ENCODE measurements at places on chromosomes 5 and 9. TPM values are rescaled to one million over a fixed set of nuclear protein-coding genes. Genes with fewer than 3 reads are reported as not detected.

DNA sequence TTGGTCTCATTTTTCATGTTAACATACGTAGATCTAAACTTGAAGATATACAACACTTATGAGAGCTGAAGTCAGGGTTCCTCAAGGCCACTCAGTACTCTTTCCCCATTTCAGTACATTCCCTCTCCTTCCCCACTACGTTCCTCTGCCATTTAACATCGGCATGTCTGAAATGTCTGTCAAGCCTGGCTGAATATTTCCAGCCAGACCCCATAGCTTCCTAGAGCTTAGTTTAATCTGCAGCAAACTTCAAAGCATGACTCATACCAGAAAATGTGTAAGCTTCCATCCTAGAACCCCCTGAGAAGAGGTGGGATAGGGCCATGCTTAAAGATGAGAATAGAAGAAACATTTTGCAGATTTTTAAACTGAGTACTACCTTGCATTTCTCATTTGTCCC, 6.2 kb downstream of the GZMA start:
- DNase-seq: no peak
- H3K27ac ChIP-seq: no peak overlapping the region
- no peaks in the 10 kb centered on the region for H3K27me3 ChIP-seq
- H3K4me1 ChIP-seq: no peaks in the 10 kb centered on the region
- H3K36me3 ChIP-seq: no peaks in the 10 kb centered on the region
- no peak overlapping the region for H3K4me3 ChIP-seq

- no peaks in the 10 kb centered on the region for H3K36me3 ChIP-seq
- H3K4me1 ChIP-seq: peaks cover 82% of the 10 kb centered on the region
- no peak for DNase-seq
- H3K27ac ChIP-seq: peak overlapping the region; percentile 52
- no peaks in the 10 kb centered on the region for H3K27me3 ChIP-seq
Measured at GRCh38 chr5:78514427-78515330, 133.9 kb downstream of the LHFPL2 start.

- DNase-seq: no peak
- no peaks in the 10 kb centered on the region for H3K4me1 ChIP-seq
- no peak overlapping the region for H3K4me3 ChIP-seq
- no peaks in the 10 kb centered on the region for H3K36me3 ChIP-seq
- no peaks in the 10 kb centered on the region for H3K27me3 ChIP-seq
Measured at GRCh38 chr9:6937209-6937608, 179.4 kb downstream of the KDM4C start.

GRCh38 chr9:130001190-130001589, 41.8 kb downstream of the FNBP1 start:
- no peaks in the 10 kb centered on the region for H3K27me3 ChIP-seq
- H3K4me1 ChIP-seq: peaks cover 5% of the 10 kb centered on the region
- H3K27ac ChIP-seq: no peak overlapping the region

GRCh38 chr5:54279960-54280359, 30.4 kb downstream of the ARL15 start:
- H3K4me1 ChIP-seq: no peaks in the 10 kb centered on the region
- DNase-seq: no peak
- H3K27me3 ChIP-seq: no peaks in the 10 kb centered on the region
- no peak overlapping the region for H3K4me3 ChIP-seq
- H3K36me3 ChIP-seq: no peaks in the 10 kb centered on the region
- no peak overlapping the region for H3K27ac ChIP-seq

DNA sequence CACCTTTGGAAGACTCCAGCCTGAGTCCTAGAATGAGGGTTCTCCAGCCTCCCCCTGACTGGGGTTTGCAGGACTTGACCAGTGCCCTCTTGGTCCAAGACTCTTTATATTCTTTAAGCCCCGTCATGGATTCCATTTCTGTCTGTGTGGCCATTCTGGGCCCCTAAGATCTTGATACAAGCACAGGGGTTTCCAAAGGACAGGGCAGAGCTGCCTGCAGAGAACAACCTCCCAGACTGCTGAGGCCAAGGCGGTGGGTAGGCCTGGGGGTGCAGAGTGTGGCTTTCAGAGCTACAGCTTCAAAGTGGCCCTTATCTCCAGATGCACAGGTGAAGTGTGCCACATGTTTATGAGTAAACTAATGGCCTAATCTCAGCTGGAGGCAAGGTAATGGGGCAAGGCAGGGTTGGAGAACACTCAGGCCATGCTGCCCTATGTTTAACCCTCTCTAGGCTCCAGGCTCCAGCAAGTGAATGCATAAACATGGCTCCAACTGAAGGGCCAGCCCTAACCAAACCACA, 32.1 kb downstream of the FOXI1 start:
- H3K27me3 ChIP-seq: no peaks in the 10 kb centered on the region
- no peaks in the 10 kb centered on the region for H3K4me1 ChIP-seq
- DNase-seq: no peak
- no peak overlapping the region for H3K27ac ChIP-seq
- H3K36me3 ChIP-seq: no peaks in the 10 kb centered on the region

DNA sequence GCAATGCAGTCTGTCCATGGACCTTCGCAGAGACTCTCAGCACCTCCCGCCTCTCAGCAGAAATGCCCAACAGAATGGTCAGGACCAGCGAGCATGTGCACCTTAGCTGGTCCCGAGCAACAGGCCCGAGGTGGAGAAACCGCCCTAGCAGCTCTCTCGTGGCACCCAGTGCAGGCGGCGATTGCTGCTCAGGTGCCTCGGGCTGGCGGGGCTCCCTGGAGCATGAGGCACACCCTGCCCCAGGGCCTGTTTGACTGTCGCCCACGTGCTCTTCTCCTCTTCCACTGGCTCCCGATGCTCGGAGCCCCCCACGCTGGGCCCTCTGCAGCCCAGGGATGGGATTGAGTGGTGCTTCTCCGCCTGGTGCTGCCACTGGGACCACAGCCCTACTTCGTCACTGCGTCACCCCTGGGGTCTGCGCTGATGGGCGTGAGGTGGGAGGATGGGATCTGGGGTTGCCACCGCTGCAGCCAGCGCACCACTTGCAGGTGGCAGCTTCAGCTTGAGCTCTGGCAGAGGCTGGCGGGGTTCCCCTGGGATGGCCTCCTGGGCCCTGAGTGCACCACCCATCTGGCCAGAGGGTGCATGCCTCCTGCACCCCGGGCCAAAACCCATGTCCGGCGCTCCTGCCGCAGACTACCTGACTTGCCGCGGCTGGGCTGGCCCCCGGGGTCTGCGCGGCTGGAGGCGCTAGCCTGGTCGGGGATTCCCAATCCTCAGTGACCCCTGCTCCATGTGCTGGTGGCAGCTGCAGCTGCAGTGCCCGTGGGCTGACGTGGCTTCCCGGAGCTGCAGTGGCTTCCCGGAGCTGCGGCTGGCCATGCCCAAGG, 244.2 kb downstream of the FOXD4L6 start:
- H3K27me3 ChIP-seq: no peaks in the 10 kb centered on the region
- H3K27ac ChIP-seq: no peak overlapping the region
- no peak overlapping the region for H3K4me3 ChIP-seq
- DNase-seq: no peak
- no peaks in the 10 kb centered on the region for H3K4me1 ChIP-seq
- H3K36me3 ChIP-seq: no peaks in the 10 kb centered on the region

DNA sequence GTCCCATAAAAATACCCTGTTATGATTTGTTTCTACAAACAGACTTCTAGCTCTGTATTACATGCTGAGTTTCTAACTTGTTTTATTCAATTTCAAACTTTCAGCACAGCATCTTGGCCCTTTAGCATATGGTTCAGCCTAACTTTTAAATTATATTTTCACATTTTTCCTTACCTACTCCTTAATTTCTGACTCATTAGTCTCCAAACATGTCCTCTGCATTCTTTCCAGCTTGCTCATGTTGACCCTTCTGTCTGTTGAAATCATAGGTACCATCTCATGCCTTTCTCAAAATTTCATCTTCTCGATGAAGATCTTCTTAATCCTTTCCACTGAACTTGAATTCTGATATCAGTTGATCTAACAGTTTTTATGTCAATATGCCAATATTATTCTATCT, 200.9 kb upstream of the RIOK2 start:
- H3K4me1 ChIP-seq: no peaks in the 10 kb centered on the region
- no peak for DNase-seq
- H3K27me3 ChIP-seq: no peaks in the 10 kb centered on the region

- no peak overlapping the region for H3K27ac ChIP-seq
- no peak overlapping the region for H3K4me3 ChIP-seq
- no peaks in the 10 kb centered on the region for H3K4me1 ChIP-seq
- no peaks in the 10 kb centered on the region for H3K27me3 ChIP-seq
- no peak for DNase-seq
Measured at GRCh38 chr9:83639266-83639665, 16.3 kb downstream of the IDNK start.

Gene BAAT
- total RNA-seq: not detected

DNA sequence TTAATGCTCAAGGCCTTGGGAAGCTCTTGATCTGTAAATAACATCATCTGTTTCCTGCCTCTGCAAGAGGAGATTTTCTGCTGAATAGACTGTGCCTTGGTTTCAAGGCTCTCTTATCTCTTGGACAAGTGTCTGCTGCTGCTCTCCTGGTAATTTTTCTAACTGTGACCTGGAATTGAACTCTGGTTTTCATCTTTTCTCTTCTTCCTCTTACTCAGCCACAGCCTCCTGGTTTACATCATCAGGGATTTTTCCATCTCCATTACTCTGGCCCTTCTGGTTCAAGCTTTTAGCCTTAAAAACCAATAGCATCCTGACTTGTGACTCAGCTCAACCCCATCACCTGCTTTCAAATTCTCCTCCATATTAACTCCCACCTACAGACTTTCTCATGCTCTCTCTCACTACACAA, 49.6 kb upstream of the ITGA1 start:
- peak; percentile 32 for DNase-seq
- no peaks in the 10 kb centered on the region for H3K36me3 ChIP-seq
- H3K4me3 ChIP-seq: no peak overlapping the region

Gene CARD6
- 0.11 TPM for total RNA-seq

Gene FSTL4
- total RNA-seq: 0.06 TPM

- H3K4me1 ChIP-seq: no peaks in the 10 kb centered on the region
- no peaks in the 10 kb centered on the region for H3K27me3 ChIP-seq
- DNase-seq: peak; percentile 29
- no peak overlapping the region for H3K27ac ChIP-seq
Measured at GRCh38 chr5:61303346-61303745, 28.7 kb upstream of the ZSWIM6 start.

Gene GABRA6
- total RNA-seq: not detected

Gene DNAH5
- total RNA-seq: under 0.01 TPM

Gene IFNW1
- not detected for total RNA-seq

DNA sequence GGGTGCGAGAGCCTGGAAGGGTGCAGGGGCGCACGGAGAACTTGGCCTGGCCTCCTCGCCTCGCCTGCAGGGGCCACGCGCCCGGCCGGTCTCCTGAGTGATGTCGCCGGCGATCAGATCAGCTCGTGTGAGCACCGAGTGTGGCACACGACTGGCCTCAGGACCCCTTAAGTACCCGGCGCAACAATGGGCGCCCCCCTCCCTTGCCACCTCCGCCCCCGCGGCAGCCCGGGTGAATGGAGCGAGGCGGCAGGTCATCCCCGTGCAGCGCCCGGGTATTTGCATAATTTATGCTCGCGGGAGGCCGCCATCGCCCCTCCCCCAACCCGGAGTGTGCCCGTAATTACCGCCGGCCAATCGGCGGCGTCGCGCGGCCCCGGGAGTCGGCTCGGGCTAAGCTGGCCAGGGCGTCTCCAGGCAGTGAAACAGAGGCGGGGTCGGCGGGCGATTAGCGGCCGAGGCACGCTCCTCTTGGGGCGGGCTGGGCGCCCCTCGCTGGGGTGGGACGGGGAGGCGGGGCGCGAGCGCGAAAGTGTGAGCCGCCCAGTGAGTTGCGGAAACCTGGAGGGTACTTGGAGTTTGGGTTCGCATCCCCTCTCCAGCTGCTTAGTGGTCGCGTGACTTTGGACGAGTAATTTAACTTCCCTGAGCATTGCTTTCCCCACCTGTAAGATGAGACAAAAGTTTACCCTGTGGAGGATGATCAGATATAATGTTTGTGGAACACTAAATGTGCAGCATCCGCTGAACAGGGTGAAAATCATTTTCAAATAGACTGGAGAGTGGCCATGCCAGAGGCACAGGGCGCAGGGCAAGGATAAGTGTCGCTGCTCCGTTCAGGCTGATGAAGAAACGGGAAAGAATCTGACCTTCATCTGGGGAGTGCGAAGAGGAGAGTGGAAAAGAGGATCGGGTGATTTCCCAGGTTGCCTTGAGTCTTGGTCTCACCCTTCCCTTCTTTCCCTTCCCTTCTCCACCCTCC, at the start of gene NEUROG1:
Gene NEUROG1, minus strand, starts transcription at position 145 of the 982 bp plus-strand sequence. CDS start 274 bp downstream, outside the sequence.
- no peak within 1 kb of the TSS for H3K4me3 ChIP-seq
- H3K4me1 ChIP-seq: no peaks in the 10 kb centered on the region
- peaks cover 100% of the 10 kb centered on the region for H3K27me3 ChIP-seq
- no peak for DNase-seq

DNA sequence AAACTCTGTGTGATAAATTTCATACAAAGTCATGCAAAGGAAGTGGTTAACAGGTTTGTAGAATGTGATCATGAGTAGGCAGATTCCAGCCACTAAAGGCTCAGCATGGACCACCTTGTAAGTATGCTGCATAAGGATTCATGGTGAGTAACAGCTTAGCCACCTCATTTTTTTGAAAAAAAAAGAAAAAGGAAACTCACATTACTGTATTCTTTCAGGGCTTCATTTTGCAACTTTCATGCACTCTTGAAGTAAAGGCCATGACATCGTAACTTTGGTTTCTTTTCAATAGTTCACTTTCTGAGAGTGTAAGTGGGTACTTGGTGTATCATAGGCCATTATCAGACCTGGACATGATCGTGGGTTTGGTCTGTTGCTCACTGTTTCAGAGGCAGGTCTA, 175.1 kb downstream of the PCSK1 start:
- no peak overlapping the region for H3K4me3 ChIP-seq
- H3K4me1 ChIP-seq: no peaks in the 10 kb centered on the region
- no peaks in the 10 kb centered on the region for H3K36me3 ChIP-seq
- no peak for DNase-seq
- H3K27ac ChIP-seq: no peak overlapping the region
- H3K27me3 ChIP-seq: no peaks in the 10 kb centered on the region

Gene SLC23A1
- total RNA-seq: not detected

DNA sequence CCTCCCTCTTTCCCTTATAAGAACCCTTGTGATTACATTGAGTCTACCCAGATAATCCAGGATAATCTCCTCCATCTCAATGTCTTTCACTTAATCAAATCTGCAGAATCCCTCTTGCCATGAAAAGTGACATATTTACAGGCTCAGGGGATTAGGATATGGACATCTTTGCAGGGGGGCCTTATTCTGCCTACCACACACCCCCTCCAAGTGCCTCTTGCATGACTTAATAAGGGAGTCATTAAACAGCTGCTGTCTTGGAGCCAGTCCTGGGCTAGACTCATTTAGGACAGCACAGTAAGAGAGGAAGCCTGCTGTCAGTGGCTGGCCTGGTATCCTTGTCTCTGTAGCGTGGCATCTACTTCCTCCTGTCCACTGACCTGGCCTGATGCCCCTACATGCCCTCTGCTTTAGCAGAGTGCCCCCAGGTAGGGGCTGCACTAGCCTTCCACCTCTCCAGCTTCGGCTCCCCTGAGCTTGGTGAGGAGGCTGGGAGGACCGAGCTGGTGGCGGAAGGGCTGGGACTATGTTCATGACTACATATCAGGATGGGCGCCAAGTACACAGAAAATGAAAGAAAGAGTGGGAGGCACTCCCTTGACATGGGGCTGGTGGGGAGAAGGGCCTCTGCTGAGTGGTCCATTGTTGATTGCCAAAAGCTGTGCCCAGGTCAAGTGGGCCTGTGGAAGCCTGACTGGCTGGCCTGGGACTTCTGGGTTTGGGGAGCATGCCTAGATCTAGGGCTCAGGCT, 17.2 kb downstream of the ENHO start:
- DNase-seq: no peak
- no peaks in the 10 kb centered on the region for H3K27me3 ChIP-seq
- H3K27ac ChIP-seq: no peak overlapping the region
- H3K4me1 ChIP-seq: peaks cover 7% of the 10 kb centered on the region
